Testis (tissue), 5 donors: ENCODE measurements at places on chromosomes 12 and 14.

GRCh38 chr12:125120566-125120965 is 55.3 kb downstream of the AACS start:
- no peak for DNase-seq

DNA sequence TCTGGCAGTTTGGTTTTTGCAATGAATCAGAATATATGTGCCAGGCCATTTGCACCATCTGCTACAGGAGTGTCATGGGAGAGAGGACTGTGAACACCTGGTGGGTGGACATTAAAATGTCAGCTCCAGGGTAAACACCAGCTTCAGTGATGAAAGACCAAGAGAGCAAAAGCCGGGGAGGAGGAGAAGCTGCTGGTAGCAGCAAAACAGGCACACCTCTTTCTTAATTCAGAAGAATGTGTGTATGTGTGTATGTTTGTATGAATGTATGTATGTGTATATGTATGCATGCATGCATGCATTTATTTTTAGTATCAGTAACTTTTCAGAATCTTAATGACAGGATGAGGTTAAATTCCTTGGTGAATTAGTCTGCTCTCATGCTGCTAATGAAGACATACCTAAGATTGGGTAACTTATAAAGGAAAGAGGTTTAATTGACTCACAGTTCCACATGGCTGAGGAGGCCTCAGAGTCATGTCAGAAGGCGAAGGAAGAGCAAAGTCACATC is 357.4 kb upstream of the PRICKLE1 start:
- no peak for DNase-seq

DNA sequence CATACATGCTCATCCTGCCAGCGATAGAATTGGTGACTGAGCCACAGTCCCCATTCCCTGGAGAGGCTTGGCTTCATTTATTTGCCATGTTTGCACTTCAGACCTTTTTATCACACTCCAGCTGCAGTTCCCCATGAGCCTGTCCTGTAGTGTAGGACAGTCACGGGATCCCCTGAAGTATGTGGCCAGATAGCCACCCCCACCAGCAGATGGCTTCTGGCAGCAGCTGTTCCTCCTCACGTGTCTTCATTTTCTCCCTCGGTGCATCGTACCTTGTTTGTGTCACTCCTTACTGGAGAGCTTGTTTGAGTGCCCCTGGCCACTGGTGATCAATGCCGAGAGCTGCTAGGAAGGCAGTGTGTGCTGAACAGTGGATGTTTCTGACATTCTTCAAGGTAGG is 40.2 kb downstream of the UBE3B start:
- no peak for DNase-seq

DNA sequence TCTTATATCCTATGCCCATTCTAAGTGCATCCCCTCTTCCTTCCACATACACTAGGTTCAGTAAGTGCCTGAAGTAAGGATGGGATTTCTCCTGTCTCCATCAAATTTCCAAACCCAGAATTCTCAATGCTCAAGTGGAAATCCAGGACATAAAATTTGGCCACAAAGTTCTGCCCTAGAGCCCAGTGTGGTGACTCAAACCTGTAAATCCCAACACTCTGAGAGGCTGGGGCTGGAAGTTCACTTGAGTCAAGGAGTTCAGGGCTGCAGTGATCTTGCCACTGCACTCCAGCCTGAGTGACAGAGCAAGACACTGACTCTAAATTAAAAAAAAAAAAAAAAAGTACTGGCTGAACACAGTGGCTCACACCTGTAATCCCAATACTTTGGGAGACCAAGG is 4.5 kb upstream of the ARF3 start:
- no peak for DNase-seq

GRCh38 chr14:101133068-101133467 is 229.5 kb upstream of the RTL1 start:
- DNase-seq = no peak

DNA sequence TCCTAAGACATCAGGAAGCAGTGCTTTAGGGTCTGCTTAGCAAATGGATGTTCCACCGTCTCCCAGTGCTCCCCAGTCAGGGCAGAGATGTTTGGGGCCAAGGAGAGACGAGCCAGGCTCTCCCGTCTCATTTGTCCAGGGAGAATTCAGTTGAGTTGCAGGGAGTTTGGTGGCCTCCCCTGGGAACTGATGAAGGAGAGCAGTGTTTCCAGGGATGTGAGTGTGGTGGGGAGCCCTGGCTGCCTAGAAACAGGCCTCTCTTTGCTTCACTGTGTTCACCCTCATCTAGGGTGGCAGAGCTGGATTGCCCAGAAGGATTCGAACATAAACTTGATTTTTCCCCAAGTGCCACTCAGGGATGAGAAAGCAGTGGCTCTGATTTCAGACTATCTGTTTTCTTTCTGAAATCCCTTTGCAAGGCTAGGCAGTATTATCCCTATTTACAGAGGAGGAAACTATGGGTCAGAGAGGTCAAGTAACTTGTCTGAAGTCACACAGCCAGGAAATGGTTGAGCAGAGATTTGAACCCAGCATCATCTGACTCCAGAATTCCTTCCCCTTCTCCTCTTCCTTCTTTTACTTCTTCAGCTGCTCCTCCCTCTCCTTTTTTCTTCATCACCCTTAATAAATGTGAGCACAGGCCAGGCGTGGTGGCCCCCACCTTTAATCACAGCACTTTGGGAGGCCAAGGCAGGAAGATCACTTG is 6.6 kb downstream of the TPCN1 start:
- no peak for DNase-seq

- peak; percentile 62 for DNase-seq
Observed at GRCh38 chr14:50773632-50774541, 57.1 kb downstream of the NIN start.

- DNase-seq = no peak
Observed at GRCh38 chr14:59305836-59306555, 117.5 kb downstream of the DAAM1 start.

DNA sequence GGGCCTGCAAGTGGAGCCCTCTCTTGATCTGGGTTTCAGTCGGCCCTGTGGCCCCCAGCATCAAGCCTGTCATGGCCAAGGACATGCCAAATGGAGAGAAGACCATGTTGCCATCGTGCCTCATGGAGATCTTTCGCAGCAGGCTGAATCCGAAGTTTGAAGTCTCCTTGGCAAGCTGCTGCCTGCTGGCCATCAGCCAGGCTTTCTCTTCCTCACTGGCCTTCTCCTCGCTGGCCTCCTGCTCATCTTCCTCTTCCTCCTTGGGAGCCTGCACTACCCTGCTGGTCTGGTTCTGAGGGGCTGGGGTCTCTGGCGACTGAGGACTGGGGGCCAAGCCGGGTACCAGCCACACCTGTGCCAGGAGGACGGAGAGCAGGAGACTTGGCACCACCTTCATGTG is 2.9 kb downstream of the SERPINA10 start:
- DNase-seq = peak; percentile 27

- no peak for DNase-seq
Observed at GRCh38 chr12:1808798-1809480, 11.4 kb upstream of the LRTM2 start.

GRCh38 chr12:119668324-119668841 is 450 bp downstream of the PRKAB1 start:
- no peak for DNase-seq

- DNase-seq = no peak
Observed at GRCh38 chr12:54486173-54486867, 11.2 kb upstream of the NCKAP1L start.

DNA sequence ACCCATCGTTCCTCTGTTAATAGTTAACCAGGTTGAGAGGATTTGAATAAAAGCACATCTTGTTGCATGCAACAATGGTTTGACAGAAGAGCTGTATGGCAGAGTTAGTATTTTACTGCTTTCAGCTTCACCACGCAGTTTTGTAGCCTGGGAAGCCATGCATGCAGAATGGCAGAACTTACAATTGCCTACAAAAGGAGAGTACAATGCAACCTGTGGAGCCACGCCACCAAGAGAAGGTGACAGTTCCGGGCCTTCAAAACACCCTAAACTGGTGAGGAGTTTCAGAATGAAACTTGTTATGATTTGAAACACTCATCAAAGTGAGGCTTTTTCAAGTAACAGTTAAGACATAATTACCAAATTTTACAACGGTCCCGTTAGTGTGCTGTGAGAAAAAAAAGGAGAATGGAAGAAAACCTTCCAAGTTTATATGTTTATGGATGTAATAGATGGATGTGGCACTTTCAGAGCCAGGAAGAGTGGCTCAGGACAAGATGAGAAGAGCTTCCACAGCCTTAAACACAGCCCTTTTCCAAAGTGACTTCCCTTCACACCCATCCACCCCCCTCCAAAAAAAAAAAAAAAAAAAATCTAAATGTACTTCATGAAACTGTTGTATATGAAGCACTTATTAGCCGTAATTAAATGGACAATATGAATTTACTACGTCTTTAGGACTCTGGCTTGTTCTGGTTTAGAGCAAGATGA is 158.7 kb downstream of the EGLN3 start:
- DNase-seq = no peak

- DNase-seq = no peak
Observed at GRCh38 chr14:104673481-104673880, 15.9 kb upstream of the INF2 start.

DNA sequence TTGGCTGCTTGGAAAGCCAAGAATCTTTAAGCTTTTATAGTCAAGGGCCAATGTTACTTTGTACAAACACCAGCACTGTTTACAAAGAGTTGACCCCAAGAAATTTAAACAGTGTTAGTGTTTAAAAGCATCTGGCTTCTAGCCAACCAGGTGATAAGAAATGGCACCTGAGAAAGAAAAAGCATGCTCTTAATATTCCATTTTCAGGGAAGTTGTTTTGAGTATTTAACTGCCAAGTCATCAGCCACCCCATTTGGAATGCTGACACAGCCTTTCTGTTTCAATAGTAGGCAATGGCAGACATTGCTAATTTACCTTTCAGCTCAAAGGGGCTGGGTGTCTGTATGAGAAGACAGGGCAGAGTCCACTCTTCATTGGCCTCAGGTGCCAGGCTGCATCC is 3.7 kb upstream of the SLC35F4 start:
- no peak for DNase-seq

GRCh38 chr12:69645031-69645430 is 34.3 kb upstream of the LRRC10 start:
- no peak for DNase-seq

- no peak for DNase-seq
Observed at GRCh38 chr14:61462566-61463193, 141.3 kb downstream of the PRKCH start.

GRCh38 chr12:61934564-61934963 is 325.6 kb upstream of the USP15 start:
- DNase-seq = no peak

DNA sequence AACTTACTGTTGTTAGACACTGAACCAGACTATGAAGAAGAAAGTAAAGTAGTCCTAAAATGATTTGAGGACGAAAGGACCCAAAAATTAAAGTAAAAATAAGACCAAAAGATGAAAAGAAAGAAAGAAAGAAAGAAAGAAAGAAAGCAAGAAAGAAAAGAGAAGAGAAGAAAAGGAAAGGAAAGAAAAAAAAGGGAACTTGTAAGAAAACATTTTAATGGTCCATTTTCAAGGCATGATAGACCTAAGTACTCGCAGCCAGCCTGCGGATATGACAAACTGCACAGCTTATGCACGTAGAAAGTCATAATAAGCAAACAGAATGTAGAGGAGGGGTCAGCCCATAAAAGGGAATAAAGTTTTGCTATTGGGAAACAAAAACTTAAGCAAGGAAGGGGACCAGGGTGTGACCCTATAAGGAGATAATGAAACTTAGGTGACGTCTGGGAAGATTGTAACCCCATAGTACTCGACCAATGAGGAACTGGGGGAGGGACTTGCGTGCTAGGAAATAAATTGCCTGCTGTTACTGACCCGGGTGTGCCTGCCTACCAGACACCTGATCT is 59.7 kb downstream of the APOBEC1 start:
- DNase-seq = no peak

DNA sequence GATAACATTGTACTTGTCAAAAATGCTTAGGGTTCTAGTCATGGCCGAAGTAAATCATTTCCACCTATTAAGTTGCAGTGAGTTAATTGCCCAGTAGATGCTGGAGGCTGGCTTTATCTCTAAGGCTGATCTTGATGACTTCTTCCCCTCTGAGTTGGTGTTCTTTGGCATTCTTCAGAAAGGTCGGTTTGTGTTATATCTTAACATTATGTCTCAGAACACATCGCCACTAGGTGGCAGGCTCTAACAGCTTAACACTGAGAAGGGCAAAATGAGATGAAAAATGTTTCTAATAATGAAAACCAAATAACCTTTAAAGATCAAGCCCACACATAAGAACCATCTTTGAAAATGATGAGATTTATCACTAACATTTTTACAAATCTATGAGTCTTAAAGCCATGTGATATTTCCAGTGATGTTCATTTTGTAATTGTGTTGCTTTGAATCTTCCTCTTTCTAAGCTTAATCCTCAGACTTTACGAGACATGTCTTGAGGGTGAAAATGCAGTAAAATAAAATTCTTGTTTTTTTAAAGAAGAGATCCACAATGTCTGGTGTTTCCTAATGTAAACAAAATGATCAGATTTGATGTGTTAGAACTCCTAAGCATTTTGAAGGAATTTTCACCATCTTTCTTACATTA is 28.6 kb downstream of the SUDS3 start:
- peak; percentile 87 for DNase-seq
